ENCODE measurements at places on chromosomes 5 and 9.

GRCh38 chr9:4887556-4887955 lies 94.8 kb downstream of the RCL1 start:
- peak; percentile 19 for DNase-seq

DNA sequence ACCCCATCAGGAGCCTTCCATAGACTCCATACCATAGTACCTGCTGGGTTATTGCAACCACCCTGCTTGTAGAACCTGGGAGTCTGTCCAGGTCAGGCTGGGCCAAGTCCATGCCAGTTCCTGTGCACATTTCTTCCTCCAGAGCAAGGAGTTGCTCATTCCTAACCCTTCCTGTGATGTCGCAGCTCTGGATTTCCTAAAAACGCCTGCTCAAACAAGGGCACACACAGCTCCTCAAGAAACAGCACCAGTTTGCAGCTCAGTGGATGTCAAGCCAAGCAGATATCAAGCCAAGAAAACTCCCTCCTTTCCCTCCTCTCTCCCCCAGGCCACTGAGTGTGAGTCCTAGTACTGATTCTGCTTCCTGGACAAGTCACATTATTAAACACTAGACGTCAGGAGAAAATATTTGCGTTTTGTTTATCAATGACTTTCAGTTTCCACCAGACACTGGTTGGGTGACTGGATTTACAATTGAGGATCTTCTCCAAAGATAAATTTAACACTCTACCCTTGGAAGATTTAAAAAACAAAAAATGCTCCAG lies 59.6 kb downstream of the SLC1A1 start:
- DNase-seq = no peak

GRCh38 chr5:138629392-138629791 lies 54.2 kb upstream of the HSPA9 start:
- no peak for DNase-seq

DNA sequence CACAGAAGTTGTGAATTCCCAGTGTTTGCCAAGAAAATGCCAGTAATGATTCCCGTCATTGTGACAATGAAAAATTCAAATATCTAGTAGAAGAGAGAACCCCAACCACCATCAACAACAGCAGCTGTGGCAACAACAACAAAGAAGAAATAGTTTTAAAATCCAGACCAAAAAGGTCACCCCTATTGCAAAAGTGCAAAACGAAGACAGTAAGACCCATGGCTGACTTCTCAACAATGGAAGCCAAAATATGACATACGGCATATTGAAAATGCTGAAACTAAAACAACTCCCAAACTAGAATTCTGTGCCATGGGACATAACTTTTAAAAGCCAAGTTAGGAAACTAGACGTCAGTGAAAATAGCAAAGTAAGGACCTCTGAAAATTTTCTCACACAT lies 270.6 kb downstream of the IRX2 start:
- DNase-seq = no peak
